Melanocyte of skin (primary cell): ENCODE measurements at places on chromosomes 12 and 14. TPM values are rescaled to one million over a fixed set of nuclear protein-coding genes. Genes with fewer than 3 reads are reported as not detected.

Gene AKAP6
- total RNA-seq: 24.0 and 31.0 TPM in 2 replicates

Gene CCDC196
- not detected in 2 replicates for total RNA-seq

Gene KLRC2
- total RNA-seq: 0.31 TPM in 1 of 2 replicates, not detected in the other

Gene ZFHX2
- under 0.01 TPM in 2 replicates for total RNA-seq

Gene PAX9
- total RNA-seq: not detected in 2 replicates

Gene MYF6
- total RNA-seq: not detected in 2 replicates

Gene RPAP3
- total RNA-seq: 12.7 and 23.6 TPM in 2 replicates

Gene PLA2G1B
- not detected in 2 replicates for total RNA-seq

Gene SLC17A8
- total RNA-seq: not detected in 2 replicates

Gene KRT80
- total RNA-seq: under 0.01 TPM in 1 of 2 replicates, not detected in the other

Gene SMCO2
- total RNA-seq: not detected in 2 replicates

Gene ZNF385A
- total RNA-seq: 0.46 and 1.00 TPM in 2 replicates

Gene KLHL33
- under 0.01 and 0.15 TPM in 2 replicates for total RNA-seq

Gene TXNDC16
- 4.5 and 8.7 TPM in 2 replicates for total RNA-seq

Gene SLC39A5
- not detected in 2 replicates for total RNA-seq

Gene GPX2
- total RNA-seq: not detected in 2 replicates

Gene PNMA1
- 20.2 and 25.0 TPM in 2 replicates for total RNA-seq

Gene HOXC12
- total RNA-seq: not detected in 2 replicates

Gene KRT3
- not detected in 2 replicates for total RNA-seq

Gene CLEC2D
- total RNA-seq: 6.2 and 13.1 TPM in 2 replicates

Gene TAS2R30
- 3.4 and 11.3 TPM in 2 replicates for total RNA-seq

Gene INSM2
- total RNA-seq: not detected in 2 replicates

Gene RPL10L
- not detected in 2 replicates for total RNA-seq

Gene CCDC38
- total RNA-seq: under 0.01 TPM in 1 of 2 replicates, not detected in the other

Gene ADGRD1
- 0.67 and 1.1 TPM in 2 replicates for total RNA-seq

Gene VDR
- 4.4 and 4.8 TPM in 2 replicates for total RNA-seq

Gene HCAR3
- total RNA-seq: not detected in 2 replicates

Gene TMEM119
- total RNA-seq: 6.9 TPM in 1 of 2 replicates, not detected in the other

Gene HOXC9
- not detected in 2 replicates for total RNA-seq

Gene SRRM4
- total RNA-seq: under 0.01 TPM in 1 of 2 replicates, not detected in the other

Gene MYF5
- not detected in 2 replicates for total RNA-seq

Gene NRL
- total RNA-seq: 1.7 and 2.2 TPM in 2 replicates

Gene MYH6
- not detected in 2 replicates for total RNA-seq

Gene CRY1
- 12.7 and 20.4 TPM in 2 replicates for total RNA-seq

Gene ADCY4
- total RNA-seq: under 0.01 and 0.46 TPM in 2 replicates

Gene CLEC1B
- total RNA-seq: not detected in 2 replicates

Gene CRADD
- total RNA-seq: 12.4 and 13.1 TPM in 2 replicates

Gene ARMH4
- total RNA-seq: 1.5 TPM in 1 of 2 replicates, not detected in the other

Gene GPR132
- total RNA-seq: not detected in 2 replicates

Gene PIP4P1
- total RNA-seq: 39.2 and 40.3 TPM in 2 replicates

Gene GSC
- not detected in 2 replicates for total RNA-seq

Gene GALNT8
- total RNA-seq: not detected in 2 replicates

Gene FOXN4
- not detected in 2 replicates for total RNA-seq

Gene SYNE3
- 8.9 and 10.5 TPM in 2 replicates for total RNA-seq

Gene SMOC1
- under 0.01 and 0.69 TPM in 2 replicates for total RNA-seq

Gene IL31
- not detected in 2 replicates for total RNA-seq

Gene ORMDL2
- 14.5 and 16.3 TPM in 2 replicates for total RNA-seq

Gene NDUFA9
- total RNA-seq: 52.6 and 103 TPM in 2 replicates

Gene VTI1B
- total RNA-seq: 36.5 and 57.8 TPM in 2 replicates

Gene DAO
- not detected in 2 replicates for total RNA-seq

Gene ABHD12B
- total RNA-seq: under 0.01 TPM in 1 of 2 replicates, not detected in the other

Gene VIPAS39
- 29.2 and 31.0 TPM in 2 replicates for total RNA-seq
